ENCODE measurements at places on chromosomes 1 and 21.

GRCh38 chr1:17839641-17840196 is 84.6 kb downstream of the ACTL8 start:
- DNase-seq, result no peak

DNA sequence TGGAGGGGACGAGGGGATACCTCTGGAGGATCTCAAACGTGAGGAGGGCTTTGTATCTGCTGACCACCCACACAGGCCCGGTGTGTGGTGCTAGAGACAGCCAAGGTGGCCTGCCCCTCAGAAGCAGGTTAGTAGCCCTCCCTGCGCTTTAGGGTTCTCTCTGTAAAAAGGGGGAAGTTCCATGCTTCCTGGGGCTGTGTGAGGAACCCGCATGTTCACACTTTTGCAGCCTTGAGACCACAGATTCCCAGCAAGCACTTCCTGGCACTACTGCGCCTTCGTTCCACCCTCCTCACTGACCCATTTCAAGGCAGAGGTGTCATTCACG is 7.9 kb upstream of the GUCA2B start:
- DNase-seq, result no peak

DNA sequence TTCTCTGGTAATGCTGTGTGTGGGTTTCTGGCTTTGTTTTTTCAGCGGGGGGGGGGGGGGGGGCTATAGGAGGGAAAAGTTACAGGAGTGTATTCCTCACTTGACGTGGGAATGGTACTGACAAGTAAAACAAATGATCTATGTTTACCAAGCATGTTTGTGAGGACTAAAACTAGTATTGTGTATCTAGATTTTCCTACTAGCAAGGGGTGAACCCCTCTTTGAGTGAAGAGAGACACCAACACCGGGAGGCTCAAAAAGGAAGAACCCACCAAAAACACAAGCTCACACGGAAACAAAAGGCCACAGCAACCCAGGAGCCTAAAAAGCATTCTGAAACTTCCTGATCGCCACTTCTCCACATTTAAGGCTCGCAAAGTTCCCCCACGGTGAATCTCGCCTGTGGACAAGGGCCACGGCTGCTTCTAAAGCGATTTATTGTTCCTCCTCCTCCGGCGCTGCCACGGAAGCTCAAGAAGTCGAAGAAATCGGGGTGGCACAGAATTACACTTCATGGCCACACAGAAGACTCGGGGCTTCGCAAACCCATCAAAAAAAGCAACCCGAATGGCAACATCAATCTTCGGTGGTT is 703 bp downstream of the PUM1 start:
- DNase-seq, result peak; percentile 3

GRCh38 chr1:33007190-33008050 is 29.3 kb downstream of the AK2 start:
- DNase-seq, result no peak

GRCh38 chr1:204673909-204674649 is 11.5 kb downstream of the LRRN2 start:
- DNase-seq, result no peak

GRCh38 chr1:40948741-40949443 is 30.6 kb upstream of the CTPS1 start:
- peak; percentile 34 for DNase-seq

GRCh38 chr1:215731699-215732098 is 164.6 kb downstream of the KCTD3 start:
- DNase-seq, result no peak

DNA sequence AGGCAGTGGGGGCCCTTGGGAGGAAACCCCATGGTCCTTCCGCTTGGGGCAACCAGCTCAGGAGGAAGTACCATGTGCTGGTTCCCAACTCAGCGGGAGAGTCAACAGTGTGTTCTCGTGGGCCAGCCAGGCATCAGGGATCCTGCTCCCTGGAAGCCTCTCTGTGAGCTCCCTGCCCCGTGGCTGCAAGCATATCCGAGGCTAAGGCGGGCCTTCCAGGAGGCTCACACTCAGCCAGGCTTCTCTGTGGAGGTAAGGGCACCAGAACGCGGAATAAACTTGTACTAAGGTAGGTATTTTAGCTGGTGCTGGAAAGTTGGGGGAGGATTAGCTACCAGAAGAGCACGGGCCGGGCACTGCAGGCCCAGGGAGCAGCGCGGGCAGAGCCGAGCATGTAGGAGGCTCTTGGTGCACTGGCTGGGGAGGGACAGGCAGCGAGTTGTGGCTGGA is 74.7 kb upstream of the POU3F1 start:
- DNase-seq, result no peak

- DNase-seq, result no peak
Measured at GRCh38 chr1:10575616-10576015, 100.9 kb downstream of the PEX14 start.

- DNase-seq, result no peak
Measured at GRCh38 chr1:226643177-226643576, 94.6 kb downstream of the STUM start.

DNA sequence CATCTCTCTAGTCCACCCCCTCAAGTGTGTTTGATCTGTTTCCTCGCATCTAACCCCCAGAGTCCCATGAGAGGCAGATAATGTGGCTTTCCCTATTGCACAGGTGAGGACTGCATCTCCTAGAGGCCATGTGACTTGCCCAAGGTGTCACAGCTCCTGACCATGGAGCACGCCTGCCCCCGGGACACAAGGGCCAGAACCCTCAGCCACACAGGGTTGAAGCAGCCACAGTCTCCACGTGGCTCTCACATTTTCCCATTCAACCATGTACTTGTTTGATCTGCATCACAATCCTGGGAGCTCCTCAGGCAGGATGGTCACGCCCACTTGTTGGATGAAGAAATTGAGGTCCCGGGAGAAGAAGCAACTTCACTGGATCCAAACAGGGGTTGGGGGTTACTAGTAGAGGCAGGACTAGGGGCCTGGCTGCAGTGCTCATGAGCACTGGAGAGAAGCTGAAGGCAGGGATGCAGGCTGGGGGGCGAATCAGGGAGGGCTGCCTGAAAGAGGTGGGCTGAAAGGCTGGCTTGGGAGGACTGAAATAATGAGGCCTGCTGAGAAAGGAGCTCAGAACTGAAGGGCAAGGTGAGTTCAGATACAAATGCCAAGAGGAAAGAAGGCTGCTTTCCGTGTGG is 207.9 kb downstream of the PTPRU start:
- no peak for DNase-seq

DNA sequence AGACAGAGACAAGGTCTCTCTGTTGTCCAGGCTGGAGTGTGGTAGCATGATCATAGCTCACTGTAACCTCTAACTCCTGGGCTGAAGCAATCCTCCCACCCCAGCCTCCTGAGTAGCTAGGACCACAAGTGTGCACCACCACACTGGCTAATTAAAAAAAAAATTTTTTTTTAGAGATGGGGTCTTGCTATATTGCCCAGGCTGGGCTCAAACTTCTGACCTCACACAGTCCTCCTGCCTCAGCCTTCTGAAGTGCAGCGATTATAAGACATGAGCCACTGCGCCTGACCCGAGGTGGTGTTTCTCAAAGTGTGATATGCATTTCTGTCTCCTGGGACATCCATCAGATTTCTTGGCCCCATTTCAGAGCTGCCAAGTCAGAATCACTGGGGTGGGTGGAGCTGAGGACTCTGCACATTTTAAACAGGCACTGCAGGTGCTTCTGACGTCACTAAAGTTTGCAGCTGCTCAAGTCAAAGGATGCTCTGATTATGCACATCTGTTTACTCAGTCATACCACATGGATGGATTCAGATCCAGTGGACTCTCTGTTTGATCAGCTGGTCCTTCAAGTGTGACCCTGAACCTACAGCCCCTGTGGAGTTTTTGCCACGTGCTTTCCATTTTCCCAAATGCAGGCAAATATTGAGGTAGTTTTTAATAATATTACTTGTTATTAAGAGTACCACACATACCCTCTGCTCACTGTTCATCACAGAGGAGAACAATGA is 21.4 kb downstream of the TGFB2 start:
- DNase-seq, result no peak

- DNase-seq, result no peak
Measured at GRCh38 chr1:228687587-228687986, 47.7 kb upstream of the RHOU start.

GRCh38 chr1:200916152-200916551 is 21.5 kb downstream of the INAVA start:
- DNase-seq, result no peak

DNA sequence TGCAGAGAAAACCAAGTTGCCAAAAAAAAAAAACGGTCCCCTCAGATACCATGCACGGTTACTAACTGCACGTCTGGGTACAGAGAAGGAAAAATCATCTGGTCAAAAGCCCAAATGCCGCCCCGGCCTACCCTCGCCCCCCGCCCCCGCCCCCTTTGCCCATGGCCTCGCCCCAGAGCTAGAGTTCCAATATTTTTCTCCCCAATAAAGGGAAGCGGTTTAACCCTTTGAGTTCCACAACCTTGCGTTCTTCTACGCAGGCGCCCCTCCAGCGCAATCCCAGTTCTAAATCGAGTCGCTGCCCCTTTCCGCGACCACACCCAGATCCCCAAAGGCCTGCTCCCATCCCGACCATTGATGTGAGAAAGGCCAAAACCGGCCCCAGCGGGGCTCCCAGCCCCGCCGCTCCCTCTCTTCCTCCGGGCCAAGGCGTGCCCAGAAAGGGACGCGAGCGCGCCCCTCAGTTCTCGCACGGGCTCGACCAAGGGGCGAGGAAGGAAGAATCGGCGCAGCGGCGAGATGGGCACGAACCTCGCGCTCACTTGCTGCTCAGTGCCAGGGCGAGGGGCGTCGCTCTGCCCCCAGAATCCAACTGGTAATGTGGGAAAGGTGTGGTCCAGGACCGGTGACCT is 797 bp downstream of the WDR47 start:
- peak; percentile 1 for DNase-seq

DNA sequence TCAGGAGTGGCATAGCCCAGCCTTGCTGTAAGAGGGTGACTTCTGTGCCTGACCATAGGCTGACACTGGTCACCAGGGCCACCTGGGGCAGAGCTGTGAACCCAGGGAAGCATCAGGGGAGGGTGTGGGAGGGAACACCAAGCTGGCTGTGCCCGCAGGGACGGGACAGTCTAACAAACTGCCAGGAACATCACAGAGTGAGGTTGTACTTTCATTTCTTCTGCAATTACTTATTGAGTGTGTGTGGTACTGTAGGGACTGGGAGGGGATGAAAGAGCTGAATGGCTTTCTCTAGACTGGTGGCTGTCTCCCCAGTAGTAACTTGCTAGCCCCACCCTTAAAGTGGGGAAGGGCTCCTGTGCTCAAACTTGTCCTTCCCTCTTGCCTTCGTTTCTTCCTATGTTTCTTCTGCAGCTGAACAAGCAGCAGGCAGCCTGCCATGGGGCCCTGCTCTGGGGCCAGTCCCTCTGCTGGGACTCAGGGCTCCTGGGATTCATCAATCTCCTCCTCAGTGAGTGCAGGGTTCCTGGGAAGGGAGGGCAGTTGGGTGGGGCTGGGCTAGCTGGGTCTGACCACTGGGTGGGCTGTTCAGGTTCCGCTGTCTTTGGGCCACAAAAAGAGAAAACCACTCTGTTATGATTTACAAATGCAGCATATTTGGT is 39.7 kb upstream of the ETV3 start:
- no peak for DNase-seq

- no peak for DNase-seq
Measured at GRCh38 chr1:160520582-160520981, 2.5 kb downstream of the SLAMF6 start.
